Activated naive CD4-positive, alpha-beta T cell treated with anti-CD3 and anti-CD28 coated beads for 36 hours (primary cell): ENCODE measurements at places on chromosomes 16 and 17.

GRCh38 chr17:58200024-58200633 lies 7.6 kb downstream of the EPX start:
- peak; percentile 67 for DNase-seq

DNA sequence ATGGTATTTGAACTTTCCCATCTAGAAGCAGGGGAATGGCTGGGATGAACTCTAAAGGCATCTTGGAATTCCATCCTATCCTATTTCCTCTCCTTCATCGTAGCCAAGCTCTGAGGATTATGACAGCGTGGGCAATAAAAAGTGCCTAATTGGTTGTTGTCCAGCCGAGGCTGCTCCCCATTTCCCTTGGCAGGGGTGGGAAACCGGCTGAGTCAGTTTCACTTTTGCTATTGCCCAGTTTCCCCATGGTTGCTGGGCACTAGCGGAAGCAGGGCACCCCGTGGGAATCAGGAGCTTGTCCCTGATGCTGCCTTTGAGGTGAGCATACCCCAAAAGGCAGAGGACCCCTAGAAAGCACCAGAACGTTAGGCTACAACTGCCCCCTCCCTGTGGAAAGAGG lies 13.8 kb upstream of the SP2 start:
- DNase-seq = no peak

GRCh38 chr17:37180376-37180775 lies 195.4 kb upstream of the C17orf78 start:
- DNase-seq = no peak

DNA sequence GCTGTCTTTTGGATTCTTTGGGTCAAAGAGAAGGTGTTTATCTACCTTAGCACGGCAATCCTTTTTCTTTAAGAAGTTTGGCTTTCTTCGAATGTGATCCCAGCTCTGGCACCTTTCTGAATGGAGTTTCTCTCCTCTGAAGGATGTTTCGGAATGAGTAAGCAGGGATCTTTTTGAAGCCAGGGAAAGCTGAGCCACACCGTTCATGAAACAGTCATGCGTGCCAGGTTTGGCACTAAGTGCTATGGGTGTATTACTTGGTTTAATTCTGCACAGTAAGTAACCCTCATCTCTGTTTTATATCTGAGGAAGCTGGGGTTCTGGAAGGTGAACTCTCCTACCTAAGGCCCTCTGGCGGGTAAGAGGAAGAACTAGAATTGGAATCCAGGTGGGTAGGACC lies 234.5 kb downstream of the NTN1 start:
- no peak for DNase-seq

DNA sequence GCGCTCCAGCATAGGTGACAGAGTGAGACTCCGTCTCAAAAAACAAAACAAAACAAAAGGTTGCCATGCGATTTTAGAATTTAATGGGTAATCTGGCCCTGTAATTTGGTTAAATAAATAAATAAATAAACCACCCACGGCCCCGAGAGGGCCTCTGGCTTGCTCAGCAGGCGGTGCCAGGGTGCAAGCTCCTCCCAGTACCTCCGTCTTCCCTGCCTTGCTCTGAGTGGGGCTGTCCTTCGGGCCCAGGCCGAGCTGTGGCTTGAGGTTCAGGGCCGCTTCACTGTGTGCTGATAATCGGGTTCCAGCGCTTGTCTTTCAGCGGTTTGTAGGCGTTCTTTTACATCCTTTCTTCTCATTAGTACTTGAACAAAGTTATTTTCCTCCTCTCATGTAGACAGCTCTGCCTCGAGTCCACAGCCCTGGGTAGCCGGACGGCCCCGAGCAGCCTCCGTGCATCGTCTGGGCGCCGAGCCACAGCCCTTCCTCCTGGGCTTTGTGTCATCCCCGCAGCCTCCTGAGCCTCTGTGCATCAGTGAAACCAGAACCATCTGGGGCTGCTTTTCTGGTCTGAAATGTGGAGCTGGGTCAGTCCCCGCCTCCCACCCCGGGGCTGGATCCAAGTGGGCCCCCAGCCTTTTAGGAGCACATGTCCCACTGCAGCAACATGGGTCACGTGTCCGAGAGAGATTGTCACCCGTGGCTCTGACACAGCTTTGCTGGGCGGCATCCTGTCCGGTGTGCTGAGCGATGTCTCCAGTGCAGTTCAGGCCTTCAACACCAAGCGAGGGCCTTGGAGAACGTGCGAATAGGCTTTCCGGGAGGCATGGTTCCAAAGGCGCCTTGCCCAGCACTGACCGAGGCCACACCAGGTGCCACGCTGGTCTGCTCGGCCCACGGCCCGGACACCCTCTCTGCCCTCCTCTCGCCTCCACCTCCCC lies 157.4 kb upstream of the CHMP6 start:
- no peak for DNase-seq

- no peak for DNase-seq
Observed at GRCh38 chr17:21035406-21035805, 7.4 kb downstream of the USP22 start.

- no peak for DNase-seq
Observed at GRCh38 chr16:51175081-51175480, 24.0 kb upstream of the SALL1 start.

- DNase-seq = no peak
Observed at GRCh38 chr17:80859002-80859941, 132.4 kb upstream of the CHMP6 start.

DNA sequence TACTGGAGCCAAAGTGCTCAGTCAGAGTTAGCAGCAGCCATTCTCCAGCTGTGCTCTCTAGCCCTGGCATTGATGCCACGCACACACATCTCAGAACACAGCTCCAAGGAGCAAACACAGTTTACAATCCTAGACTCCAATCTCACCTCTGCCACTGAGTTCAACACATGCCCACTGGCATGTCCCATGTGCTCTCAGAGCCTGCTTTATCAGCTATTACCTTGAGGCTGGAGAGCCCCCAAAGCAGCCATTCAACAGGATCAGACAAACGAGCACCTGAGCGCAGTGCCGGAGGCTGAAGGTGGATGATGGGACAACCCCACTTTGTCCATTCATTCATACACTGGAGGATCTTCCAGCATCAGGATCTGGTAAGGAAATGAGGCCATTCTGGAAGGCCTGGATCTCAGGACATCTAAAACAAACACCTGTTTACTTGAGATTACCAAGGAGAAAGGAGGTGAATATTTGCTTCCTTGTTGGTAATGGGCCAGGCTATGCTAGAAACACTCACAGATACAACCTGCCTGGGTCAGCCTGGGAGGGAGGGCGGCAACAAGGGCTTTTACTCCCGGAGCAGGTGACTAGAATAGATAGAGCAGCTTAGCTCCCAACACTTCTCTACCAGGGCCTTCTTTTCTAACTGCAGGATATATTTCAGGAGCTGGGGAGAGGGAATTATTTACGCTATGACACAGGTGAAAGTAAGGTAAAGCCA lies 25.4 kb downstream of the RANBP10 start:
- DNase-seq = no peak

DNA sequence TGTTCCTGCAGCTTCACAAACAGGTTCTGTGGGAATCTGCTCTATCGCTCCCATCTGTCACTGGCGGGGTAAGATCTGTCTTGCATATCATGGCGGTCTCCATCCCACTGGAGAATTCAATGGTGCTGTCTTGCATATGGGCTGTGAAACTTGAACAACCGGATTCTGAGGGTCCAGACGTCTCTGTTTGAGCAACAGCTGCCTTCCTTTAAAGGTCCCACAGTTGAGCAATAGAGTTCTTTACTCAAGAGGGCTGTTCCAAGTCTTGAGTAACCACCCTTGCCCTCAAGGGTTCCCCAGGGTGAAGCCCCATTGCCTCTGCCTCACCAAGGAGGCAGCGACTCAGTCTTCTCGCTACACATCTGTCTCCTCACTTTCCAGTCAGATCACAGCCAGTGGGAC lies 50.8 kb downstream of the ZFHX3 start:
- no peak for DNase-seq

DNA sequence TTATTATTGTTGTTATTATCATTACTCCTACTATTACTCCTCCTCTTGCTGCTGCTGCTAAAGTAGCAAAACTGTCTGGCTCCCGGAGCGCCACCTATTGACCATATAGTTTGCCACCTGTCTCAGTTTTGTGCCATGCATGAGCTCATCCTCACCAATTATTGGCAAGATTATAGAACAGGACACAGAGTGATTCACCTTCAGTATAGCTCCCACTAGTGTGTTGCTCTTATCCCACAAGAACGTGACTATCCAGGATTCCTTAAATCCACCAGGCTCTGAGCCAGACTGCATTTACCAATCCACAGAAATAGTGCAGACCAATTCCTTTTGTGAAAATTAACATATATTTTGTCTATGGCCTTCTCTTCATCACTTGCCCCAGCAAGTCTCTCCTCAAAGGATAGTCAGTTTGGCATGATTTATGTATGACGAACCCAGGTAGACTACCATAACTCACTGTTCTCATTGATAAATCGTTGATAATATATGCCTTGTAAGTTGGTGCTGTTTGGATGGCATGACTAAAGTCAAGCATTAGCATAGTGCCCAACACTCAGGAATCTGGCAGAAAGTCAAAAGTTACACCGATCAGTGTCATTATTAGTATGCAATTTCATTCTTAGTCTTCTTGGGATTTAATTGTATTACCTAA lies 405.5 kb upstream of the HSBP1 start:
- no peak for DNase-seq

DNA sequence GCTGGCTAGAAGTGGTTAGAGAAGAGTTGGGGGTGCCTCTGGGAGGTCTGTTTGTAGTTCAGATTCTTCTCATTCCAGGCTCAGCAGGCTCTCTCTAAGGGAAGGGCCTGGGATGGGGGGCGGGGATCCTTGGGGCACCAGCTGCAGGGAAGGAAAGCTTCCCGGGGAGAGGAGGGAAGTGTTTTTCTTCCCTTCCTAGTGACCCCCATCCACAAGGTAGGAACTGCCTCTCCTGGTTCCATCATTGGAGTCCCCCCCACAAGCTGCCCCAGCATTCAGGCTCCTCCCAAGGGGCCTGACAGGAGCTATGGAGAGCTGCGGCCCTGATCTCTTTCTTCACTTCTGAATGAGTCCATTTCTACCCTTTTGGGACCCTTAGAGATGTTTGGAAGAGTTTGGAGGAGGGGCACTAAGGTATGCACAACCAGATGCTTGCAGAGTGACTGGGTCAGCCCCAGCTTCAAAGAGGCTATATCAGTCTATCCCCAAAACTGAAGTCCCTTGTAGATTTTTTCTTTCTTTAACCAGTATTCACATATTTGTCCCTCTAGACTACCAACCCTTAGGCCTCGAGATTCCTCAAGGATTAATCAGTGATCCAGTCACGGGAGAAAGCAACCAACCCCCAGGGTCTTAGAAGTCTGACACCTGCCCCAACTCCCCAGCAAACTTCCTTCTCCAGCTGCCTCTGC lies 13.9 kb upstream of the FZD2 start:
- DNase-seq = no peak

DNA sequence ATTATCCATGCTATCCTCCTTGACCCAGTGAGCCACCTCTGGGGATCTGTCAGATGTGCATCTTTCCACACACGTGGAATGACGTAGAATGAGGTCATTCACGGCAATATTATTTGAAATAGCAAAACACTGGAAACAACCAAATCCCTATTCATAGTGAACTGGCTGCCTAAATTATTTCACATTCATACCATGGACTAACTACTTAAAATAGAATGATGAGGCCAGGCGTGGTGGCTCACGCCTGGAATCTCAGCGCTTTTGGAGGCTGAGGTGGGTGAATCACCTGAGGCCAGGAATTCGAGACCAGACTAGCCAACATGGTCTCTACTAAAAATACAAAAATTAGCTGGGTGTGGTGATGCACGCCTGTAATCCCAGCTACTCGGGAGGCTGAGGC lies 75.5 kb downstream of the RAP1GAP2 start:
- DNase-seq = no peak

DNA sequence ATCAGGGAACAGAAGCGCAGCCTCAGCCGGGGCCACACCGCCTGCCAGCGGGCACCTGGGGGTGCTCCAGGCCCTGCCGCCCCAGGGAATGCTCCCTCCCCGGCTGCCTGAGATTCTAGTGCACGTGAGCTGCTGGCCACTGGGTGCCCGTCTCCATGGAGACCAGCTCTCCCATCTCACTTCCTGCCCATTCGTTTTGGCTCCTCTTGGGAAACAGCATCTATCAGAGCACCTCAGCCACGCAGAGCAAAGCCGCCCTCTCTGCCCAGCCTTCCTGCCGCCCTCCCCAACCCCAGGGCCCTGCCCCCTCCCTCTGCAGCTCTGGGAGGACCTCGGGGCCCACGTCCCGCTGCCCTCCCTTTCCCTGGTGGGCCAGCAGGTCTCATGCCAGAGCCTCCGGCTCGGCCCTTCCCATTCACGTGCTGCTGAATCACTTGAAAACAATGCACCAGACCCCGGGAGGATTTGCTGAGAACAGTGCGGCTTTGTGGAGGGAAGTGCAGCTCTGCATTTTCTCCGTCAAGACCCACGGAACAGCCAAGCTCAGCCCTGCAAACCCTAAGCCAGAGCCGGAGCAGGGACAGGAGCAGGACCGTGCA lies 19.4 kb downstream of the CEP295NL start:
- no peak for DNase-seq

DNA sequence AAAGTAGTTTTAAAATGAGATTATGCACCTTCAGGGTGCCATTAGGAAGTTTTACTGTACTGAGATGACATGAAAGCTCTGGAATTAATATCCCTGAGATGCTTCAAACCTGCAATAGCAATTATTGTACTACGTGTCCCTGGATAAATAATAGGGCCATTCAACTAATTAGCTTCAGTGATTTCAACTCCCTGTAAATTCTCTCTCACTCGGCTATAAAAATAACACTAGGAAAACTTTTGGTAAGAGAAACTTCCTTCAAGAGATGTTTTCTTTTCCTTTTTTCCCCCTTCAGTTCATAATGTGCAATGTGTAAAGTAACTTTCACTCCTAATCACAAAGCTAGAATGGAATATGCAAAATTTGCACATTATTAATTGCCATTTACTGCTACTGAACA lies 146.4 kb downstream of the SNX11 start:
- no peak for DNase-seq

- no peak for DNase-seq
Observed at GRCh38 chr16:79004309-79004708, 596.2 kb downstream of the MAF start.

DNA sequence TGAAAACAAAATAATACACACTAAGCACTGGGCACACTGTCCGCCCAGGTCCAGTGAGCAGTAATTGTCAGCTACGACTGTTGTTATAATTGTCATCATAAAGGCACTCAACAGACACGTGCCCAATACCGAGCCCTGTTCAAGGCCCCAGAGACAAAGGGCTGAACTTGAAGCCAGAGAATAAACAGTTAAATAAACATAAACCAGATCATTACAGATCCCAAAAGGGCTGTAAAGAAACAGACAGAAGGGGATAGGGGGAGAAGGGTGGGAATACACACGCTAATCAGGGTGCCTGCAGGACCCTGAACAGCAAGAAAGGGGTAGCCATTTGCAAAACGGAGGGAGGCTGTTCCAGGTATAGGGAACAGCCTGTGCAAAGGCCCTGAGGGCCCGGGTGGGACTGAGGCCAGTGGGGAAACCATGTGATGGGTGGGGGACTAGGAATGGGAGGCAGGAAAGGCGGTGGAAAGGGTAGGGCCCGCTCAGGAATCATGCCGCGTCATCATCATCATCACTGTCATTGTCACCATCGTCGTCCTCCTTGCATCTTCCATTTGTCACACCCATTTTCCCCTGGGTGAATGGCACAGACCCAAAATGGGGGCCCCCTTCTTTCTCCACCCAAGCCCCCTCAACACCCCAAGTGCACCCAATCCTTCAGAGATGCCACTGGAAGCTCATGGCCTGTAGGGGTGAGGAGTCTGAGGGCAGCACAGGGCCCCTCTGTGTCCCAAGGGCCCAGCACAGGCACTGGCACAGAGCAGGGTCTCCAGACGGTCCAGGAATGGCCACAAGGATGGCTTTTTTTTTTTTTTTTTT lies 6.3 kb downstream of the CARHSP1 start:
- DNase-seq = no peak
